ENCODE measurements at places on chromosomes 4 and X.
A peak's percentile ranks its signal among the peaks of the same experiment; 100 is the strongest.

GRCh38 chrX:20212486-20213089, 54.1 kb downstream of the RPS6KA3 start:
- DNase-seq: no peak

- no peak for DNase-seq
Observed at GRCh38 chr4:135274416-135274815, 1072.8 kb upstream of the PABPC4L start.

DNA sequence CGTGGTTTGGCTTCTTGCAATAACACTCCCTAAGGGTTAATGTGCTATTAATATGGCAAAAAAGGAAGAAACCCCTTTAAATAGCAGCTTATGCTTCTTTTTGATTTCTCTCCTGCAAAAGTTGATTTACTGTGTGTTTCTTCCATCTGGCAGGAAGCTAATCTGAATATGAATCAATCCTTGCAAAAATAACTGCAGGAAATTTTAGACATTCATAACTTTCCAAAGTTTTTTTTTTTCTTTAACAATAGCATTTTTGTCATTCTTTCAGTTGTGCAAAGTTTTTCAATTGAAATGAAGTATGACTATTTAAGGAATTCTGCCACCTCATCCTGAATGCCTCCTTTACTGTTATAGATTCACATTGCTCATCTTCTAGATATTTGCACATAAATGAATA, 115.6 kb downstream of the SPANXA1 start:
- no peak for DNase-seq

DNA sequence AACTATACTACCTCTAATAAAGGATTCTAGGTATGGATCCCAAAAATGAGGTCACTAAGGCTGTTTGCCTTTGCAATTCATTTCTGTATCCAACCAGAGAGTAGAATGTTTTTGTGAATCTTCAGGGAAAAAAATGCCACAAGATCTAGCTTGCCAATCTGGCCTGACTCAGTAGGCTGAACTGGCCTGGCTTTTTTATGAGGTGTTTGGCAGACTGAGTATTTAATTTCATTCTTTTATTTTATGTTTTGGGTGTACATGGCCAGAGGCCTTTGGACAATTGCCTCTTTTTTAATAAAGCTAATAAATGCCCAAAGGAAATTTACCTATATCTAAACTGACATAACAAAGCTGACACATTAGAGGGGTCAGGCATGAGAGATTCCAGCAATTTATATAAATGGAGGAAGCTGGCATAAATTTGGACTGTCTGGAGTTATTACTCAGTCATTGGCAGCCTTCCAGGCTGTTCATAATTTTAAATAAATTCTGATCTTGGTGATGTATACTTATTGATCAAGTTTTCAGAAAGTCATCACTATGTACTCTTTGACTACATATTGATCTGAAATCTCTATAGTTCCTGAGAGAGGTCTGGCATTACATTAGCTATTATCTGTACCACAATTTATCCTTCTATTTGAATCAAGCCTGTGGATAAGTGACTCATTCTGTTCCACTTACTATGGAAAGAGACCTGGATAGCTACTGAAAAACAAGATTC, 376.4 kb upstream of the NOCT start:
- DNase-seq: no peak

GRCh38 chr4:145904413-145905177, 34.0 kb downstream of the ZNF827 start:
- no peak for DNase-seq

DNA sequence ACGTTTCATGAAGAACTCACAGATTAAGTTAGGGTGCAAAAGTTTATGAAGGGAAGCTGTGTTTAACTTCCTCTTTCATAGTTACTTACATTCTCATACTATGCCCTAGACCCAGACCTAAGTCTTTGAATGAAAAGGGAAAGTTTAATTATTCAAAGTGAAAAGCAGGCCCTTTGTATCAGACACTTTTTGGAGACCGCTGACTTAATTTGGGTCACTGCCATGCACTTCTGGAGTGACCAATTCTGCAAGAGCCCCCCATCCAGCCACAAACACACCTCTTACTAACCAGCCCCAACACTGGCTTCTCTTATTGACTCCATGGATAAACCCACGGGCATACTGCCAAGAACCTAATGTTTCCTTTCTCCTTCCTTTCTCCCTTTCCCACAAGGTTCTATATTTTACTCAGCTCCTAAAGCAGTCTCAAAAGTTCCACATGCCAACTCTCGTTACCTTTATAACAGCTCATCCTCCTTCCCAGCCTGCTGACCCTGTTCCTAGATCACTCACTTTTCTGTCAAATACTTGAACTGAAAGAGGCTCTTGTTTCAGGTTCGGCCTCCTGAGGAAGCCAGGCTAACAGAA, 34.5 kb downstream of the ABCE1 start:
- DNase-seq: peak; percentile 27

DNA sequence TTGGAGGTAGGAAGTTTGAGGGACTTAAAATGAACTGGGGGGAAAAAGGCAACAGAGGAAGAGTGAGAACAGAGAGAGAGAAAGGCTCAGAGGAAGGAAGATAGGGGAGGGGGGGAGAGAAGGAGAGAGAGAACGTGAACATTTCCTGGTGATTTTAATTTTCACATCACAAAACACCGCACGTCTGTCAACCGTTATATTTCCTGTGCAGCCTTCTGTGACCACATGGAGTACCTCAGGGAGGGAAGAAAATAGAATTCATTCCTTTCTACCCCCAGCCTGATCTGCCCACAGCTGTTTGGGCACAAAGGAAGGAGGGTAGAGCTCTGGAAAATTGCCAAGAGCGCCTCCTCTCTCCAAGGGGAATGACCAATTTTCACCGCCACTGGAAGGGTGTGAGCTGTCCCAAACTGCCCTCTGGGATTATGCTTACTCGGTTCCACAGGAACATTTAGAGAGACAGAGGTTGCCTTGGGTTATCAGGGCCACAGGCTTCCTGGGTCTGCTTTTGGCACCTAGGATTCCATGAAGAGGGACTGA, 135.7 kb upstream of the MAMLD1 start:
- DNase-seq: no peak

Data from germinal center (tissue), 1 donor.